ENCODE measurements at places on chromosomes 7 and 10.

GRCh38 chr10:90141791-90142190 lies 440.4 kb downstream of the KIF20B start:
- no peak for DNase-seq

DNA sequence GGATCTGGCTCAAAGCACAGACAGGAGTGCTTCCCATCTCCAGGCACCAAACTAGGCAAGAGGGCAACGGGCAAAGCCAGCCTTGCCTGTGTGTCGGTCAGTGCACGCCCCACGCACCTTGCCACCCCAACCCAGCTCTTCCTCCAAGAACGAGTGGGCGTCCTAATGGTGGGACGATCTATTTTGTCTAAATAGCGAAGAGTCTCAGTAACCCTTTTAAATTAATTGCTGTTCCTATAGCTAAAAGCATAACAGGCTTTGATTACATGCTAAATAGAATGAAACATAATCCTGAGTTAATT lies 12.2 kb downstream of the EN2 start:
- no peak for DNase-seq

DNA sequence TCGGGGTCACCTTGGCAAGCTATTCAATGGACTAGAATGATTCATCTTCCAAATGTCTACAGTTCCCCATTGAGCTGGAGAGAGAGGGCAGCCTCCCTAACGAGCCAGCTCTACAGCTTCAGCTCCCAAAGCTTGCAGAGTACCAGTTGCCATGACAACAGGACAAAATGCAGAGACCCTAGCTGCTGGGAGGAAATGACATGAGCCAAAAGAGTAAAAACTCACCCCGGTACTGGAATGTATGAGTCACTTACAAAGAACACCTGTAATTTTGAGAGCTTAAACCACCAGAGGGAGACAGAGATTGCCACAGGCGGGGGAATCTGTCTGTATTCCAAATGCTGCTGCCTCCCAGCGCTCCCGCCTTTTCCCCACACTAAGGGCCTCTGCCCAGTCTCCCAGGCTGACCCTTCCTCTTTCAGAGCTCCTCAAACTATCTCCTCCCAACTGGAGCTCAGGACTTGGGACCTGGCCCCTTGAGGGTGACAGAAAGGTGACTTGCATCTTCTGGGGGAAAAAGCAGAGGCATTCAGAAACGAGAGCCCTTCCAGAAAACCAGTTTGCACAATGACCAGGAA lies 95.5 kb downstream of the CUL2 start:
- DNase-seq: peak; percentile 33

- DNase-seq: no peak
Observed at GRCh38 chr7:23410446-23411183, 59.7 kb downstream of the IGF2BP3 start.

GRCh38 chr10:132499367-132499685 lies 38.3 kb upstream of the INPP5A start:
- no peak for DNase-seq

GRCh38 chr10:72315611-72316385 lies 38.9 kb downstream of the DNAJB12 start:
- no peak for DNase-seq

GRCh38 chr10:1735562-1735961 lies 1.8 kb downstream of the ADARB2 start:
- DNase-seq: no peak

- DNase-seq: no peak
Observed at GRCh38 chr10:131795761-131796160, 105.0 kb upstream of the PPP2R2D start.

DNA sequence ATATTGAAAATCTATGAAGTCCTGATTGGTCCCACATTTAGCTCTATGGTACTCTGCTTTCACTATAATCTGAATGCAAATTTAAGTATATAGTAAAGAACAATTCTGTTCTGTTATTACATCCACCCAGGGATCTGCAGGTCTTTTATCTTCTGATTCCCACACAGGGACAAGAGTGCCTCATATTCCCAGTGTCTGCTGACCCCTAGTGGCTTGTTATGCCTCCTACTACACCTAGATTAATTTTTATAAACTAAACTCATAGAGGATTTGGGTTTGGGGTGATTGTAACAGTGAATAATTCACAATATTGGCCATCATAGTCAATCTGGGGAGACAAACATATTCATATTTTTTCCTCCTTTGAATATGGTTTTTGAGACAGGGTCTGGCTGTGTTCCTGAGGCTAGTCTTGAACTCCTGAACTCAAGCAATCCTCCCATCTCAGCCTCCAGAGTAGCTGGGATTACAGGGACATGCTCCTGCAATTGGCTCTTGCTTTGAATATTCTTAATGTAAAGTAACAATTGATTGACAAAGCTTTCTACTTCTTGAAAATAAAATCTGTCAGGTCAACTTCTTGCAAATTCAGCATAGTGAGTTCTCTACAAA lies 282.1 kb downstream of the KCND2 start:
- DNase-seq: no peak

GRCh38 chr7:124308384-124308783 lies 275.5 kb upstream of the TMEM229A start:
- DNase-seq: no peak

- DNase-seq: peak; percentile 12
Observed at GRCh38 chr10:33115738-33116719, 158.0 kb upstream of the ITGB1 start.

DNA sequence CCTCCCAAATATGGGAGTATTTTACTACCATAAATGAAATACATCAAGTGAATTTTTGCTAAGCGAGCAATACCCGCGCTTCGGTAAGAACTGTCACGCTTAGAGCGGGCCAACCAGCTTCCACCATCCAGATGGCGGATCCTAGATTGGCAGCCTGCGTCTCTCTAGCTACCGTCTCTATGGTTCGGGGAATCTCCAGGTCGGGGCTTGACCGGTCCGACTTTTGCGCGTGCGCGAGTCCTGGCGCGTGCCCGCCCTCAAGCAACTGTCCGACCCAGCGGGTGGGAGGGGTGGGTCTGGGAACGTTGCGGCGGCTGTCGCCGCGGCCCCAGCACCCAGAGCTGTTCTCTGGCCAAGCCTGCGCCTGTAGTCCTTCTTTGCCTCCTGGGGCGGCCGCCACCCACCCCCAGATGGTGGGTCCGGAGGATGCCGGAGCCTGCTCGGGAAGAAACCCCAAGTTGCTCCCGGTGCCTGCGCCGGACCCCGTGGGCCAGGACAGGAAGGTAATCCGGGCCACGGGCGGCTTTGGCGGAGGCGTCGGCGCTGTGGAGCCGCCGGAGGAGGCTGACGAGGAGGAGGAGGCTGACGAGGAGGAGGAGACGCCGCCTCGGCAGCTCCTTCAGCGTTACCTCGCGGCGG lies at the start of gene TBC1D12:
TSS of gene TBC1D12 (plus strand) at position 338 of the 639 bp plus-strand sequence. CDS start at position 411, 73 bp downstream.
- peak; percentile 62 for DNase-seq

DNA sequence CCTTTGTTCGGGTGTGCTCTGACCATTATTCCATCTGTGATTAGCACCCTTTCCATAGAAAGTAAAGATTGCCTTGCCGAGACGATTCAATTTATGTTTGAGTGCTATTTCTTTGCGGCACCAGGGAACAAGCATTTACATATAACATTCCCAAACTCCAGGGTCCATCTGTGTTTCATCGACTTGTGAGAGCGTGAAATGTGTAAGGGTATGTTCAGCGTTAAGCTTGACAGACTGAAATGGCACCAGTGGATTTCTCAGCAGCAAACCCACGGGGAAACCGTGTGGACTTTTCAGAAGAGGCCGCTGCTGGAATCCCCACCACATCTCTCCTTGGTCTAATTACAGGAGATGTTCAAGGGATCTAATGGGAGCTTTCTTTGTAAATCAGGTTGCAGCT lies 270.5 kb downstream of the TCERG1L start:
- no peak for DNase-seq

DNA sequence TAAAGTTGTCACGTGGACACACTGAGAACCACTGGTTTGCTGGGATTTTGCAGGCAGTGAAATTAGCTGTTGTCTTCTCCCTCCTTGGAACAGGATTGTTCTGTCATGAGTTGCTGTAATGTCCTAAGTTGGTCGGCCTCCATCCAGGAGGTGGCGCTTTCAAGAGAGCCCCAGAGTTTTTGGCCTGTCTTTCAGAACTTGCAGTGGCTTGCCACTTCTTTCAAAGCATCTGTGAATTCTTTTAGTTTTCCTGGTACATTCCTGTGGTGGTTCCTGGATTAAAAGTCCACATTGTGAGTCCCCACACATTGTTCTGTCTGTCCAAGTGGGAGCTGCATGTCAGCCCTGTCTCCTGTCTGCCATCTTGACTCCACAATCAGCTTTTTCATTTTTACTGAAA lies 133.8 kb downstream of the PON1 start:
- DNase-seq: no peak

GRCh38 chr7:92699966-92700514 lies 109.8 kb upstream of the FAM133B start:
- DNase-seq: no peak

DNA sequence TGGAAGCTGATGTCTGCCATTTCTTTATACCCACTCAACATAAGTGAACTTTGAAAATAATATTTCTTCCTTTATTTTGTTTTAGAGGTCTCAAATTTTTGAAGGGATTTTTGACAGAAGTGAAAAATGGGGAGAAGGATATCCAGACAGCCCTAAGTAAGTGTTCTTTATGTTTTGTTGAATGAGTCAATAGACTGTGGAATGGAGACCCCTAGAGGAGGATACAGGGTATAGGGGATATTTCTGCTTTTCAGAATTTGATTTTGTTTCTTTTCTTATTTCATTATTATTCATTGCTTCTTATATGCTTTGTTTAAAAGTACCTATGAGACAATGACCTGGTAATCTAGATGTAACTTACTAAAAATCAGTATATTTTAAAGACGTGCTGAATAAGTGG lies 34.4 kb downstream of the PLEKHA8 start:
- peak; percentile 46 for DNase-seq

GRCh38 chr7:105796365-105796764 lies 80.0 kb downstream of the ATXN7L1 start:
- DNase-seq: no peak

DNA sequence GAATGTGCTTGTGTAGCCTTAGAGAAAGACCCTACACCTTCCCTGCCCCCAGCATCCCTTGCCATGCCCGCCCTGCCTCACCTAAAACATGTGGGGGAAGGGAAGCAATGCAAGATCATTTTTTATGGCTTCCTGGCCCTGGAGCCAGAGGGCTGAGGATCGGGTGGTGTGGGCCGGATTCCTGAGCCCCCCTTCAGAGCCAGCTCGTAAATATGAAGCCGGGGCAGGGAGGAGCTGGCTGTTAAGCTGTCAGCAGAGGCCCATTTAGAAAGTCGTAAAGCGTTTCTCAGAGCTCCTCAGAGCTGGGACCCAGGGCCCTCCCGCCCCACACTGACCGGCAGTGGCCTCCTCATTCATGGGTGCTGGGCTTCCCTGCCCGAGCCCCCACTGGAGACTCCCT lies 23.9 kb downstream of the UNC5B start:
- DNase-seq: no peak

GRCh38 chr7:130195396-130195795 lies 9.8 kb downstream of the TMEM209 start:
- no peak for DNase-seq

DNA sequence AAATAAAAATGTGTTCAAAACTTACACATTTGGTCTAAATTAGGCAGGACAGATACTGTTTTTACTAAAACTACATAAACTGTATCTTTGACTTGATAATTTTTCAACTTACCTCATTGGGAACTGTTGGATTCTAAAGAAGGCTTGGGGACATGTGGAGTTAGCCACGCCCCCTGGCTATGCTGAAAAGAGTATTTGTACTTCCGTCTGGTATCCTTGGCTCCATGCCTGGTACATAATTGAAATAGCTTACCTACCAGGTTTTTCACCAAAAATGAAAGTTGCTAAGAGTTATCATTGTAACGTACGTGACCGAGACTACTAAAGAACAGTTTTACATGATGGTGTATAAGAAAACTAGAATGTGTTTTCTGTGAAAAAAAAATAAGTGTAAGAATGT lies 604.8 kb upstream of the IGFBP3 start:
- no peak for DNase-seq

DNA sequence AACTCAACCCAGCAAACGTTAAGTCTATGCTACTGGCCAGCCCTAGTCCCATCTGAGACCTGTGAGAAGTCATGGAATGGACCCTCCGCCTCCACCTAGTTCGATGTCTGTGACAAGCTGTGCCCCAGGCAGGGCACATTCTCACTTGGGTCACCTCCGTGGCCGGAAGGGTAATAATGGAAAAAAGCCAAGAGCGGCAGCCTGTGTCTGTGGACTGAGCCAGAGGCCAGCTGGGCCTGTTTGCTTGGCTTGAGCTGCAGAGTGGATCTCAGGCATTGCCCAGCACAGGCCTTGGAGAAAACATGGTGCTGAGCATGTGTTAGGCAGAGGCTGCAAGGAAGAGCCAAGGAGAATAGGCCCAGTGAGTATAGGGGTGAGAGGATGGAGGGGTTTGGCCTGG lies 97.8 kb downstream of the GALNT17 start:
- no peak for DNase-seq

DNA sequence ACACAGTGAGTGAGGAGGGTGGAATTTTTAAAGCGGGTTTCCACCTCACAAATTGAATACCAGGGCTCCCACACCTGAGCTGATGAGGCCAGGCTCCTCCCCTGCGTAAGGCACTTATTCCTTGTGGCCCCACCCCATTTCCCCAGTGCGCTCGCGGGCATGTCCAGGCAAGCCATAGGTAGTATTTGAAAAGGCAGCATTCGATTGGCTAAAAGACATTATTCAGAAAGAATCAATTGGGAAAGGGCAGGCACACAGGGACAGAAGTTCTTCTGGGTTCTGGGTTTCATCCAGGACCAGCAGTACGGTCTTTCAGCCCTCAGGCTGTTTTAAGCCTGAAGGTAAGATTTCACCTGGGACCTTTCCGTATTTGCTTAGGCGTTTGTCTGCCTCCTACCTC lies 222.3 kb downstream of the BBS9 start:
- DNase-seq: no peak

DNA sequence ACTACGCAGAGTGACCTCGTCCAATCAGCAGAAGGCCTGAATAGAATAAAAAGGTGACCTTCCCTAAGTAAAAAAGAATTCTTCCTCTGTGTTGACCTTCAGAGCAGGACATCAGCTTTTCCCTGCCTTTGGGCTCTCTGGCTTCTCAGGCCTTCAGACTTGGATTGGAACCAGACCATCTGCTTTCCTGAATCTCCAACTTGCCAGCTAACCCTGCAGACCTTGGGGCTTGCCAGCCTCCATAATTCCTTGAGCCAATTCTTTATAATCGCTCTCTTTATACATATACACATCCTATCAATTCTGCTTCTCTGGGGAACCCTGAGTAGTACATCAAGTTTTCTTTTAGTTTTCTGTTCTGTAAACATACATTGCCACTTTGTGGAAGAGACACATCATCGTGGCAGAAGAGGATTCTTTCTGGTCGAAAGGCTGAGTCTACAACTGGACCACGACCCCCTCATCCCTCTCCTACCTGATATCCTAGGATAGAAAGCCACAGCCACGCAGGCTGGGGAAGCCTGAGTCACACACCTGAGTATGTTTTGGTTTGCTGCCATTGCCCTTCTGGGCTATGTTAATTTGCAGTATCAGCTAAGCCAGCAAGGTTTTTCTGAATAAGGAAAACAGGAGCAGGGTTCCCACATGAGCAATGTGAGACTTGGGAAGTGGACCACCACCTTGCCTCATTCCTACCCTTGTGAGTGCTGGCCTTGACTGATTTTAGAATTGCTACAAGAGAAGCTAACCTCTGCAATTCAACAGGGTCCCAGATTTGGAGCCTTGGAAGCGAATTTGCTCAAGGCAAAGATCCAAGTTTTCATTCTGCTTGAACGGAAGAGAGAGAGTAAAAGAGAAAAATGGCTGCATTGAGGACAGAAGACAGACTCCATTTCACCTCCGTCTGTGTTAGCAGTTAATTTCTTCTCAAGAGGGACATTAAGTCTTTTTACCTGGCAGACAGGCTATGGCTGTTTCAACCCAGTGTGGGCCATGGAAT lies 445.2 kb upstream of the FZD8 start:
- no peak for DNase-seq

- DNase-seq: no peak
Observed at GRCh38 chr7:134153493-134154136, 26.5 kb downstream of the LRGUK start.
